ENCODE measurements at places on chromosomes 1 and 21. TPM values are rescaled to one million over a fixed set of nuclear protein-coding genes. Genes with fewer than 3 reads are reported as not detected.

Gene CLCA4
- total RNA-seq: 1,664 TPM

Gene HMCN1
- 3.9 TPM for total RNA-seq

Gene KCNE2
- not detected for total RNA-seq

Gene HES2
- 29.4 TPM for total RNA-seq

Gene GPR137B
- 3.8 TPM for total RNA-seq

Gene DCDC2B
- not detected for total RNA-seq

Gene FBXO2
- total RNA-seq: 1.4 TPM

GRCh38 chr1:30129421-30130055, 593.8 kb downstream of the MATN1 start:
- DNase-seq: no peak

GRCh38 chr1:156004843-156005584, 15.7 kb downstream of the SSR2 start:
- DNase-seq: peak; percentile 46

DNA sequence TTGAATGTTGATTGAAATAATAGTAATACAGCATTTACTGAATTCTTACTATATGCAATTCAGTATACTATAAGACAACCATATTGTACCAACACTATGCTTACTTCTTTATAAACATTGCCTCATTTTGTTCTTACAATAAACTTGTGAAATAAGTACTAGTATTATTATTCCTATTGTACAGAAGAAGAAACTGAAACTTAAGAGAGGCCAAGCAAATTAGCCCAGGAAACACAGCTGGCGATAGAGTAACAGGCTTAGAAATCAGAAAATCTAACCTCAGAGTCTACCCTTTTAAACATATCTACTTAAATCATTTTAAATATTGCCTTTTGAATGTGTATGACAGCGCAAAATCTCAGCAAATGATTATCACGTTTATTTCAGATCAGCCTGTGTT, 41.7 kb downstream of the FASLG start:
- no peak for DNase-seq

DNA sequence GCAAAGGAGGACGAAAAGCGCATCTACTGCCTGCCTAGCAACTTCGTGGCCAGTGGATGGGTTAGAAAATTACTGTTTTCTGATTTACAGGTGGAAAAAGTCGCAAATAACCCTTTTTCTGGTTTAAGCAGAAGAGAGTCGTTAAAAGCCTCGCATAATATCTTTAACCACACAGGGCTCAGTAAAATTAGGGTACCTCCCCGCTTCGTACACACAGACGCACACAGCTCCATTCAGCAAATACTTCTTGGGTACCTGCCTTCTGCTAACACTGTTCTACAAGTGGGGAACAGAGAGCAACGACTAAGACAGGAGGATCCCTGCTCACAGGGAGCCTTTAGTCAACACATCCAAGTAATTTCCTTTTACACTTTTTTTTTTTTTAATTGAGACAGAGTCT, 704 bp downstream of the ALG6 start:
- DNase-seq: no peak

GRCh38 chr1:168498159-168498631, 45.6 kb downstream of the XCL2 start:
- no peak for DNase-seq

GRCh38 chr1:92901699-92902405, 59.4 kb downstream of the DIPK1A start:
- no peak for DNase-seq

GRCh38 chr1:216843409-216843808, 120.2 kb upstream of the ESRRG start:
- no peak for DNase-seq

DNA sequence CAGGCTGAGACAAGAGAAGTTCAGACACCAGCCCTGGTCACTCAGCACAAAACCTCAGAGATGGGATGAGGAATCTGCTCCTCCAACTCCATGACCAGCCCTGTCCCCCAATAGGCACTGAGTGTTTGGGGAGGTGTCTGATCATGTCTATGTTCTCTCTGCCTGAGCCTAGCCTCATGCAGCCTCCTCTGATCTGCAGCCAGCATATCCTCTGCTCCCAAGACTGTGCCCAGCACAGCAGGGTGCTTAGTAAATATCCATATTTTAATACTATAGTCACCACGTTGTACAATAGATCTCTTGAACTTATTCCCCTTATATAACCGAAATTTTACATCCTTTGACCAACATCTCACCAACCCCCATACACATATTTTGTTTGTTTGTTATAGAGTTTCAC, 202.9 kb downstream of the MATN1 start:
- DNase-seq: no peak

- DNase-seq: no peak
Measured at GRCh38 chr1:29320156-29320940, 84.0 kb downstream of the PTPRU start.

GRCh38 chr1:12147201-12147701, 19.5 kb upstream of the TNFRSF1B start:
- no peak for DNase-seq

DNA sequence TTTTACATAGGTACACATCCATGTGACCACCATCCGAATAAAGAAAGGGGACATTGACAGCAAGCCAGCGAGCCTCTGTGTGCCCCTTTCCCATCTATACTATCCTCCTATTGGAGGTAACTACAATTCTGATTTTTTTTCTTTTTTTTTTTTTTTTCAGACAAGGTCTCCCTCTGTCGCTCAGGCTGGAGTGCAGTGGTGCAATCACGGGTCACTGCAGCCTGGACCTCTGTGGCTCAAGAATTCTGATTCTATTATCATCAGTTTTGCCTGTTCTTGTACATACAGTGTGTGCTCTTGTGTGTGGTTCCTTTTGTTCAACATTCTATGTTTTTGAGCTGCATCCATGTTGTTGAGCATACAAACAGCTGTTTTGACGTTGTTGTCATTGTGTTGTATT, 56.0 kb upstream of the SRSF10 start:
- DNase-seq: no peak

DNA sequence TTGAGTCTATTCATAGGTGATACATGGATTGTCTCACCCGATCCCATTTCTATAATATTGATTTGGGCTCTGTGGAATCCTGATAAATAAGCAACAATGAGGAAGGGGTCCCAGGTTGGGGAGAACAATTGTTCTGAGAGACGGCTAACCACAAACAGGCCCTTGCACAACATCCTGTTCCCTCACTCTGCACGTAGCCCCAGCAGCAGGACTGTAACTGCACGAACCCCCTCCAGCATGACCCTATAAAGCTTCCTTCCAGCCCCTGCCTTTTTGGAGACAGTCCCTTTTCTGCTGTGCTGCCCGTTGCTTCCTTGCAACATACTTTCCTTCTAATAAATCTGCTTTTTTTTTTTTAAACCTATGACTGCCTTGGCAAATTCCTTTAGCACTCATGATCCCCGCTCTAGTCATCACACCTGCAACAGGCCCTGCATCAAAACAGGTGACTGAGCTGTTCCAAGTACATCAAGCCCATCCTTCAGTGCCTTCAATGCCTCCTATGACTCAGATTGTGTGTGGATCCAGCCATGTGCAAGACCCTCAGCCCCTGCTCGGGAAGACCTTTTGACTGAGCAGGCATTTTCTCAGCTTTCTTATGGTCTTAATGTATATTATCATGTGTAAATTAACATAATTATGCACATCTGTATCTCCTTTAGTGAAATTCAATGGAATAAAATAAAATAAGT, 63.7 kb upstream of the B3GALNT2 start:
- no peak for DNase-seq

- DNase-seq: no peak
Measured at GRCh38 chr1:94230920-94231319, 6.5 kb downstream of the ARHGAP29 start.

DNA sequence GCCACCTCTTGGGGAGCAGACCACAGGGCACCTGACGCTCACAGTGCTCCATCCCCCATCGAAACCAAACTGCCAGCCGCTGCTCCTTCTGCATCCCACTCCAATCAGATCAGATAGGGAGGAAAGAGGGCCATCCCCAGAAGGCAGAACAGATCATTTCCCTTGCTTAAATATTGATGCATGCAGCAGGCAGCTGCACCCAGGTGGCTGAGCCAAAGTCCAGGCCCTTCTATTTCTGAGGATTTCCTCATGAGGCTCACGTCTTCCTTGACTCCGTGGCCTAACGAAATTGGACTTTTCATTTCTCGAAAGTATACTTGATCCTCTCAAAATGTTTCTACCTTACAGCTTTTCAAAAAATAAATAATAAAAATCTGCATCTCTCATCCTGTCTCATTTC, 239.2 kb downstream of the ATG4C start:
- no peak for DNase-seq

GRCh38 chr1:107620753-107621152, 344.2 kb downstream of the VAV3 start:
- no peak for DNase-seq

Measured in left colon (tissue), 2 donors.